ENCODE measurements at places on chromosomes 7 and 10.

GRCh38 chr7:91299952-91300775, 35.9 kb downstream of the FZD1 start:
- DNase-seq = no peak

GRCh38 chr7:7099584-7100014, 82.7 kb upstream of the C1GALT1 start:
- no peak for DNase-seq

- DNase-seq = no peak
Observed at GRCh38 chr10:88347597-88348304, 235.4 kb downstream of the RNLS start.

GRCh38 chr7:66928388-66928787, 7.4 kb downstream of the TMEM248 start:
- DNase-seq = no peak

- no peak for DNase-seq
Observed at GRCh38 chr7:102445674-102446071, 12.3 kb downstream of the ORAI2 start.

DNA sequence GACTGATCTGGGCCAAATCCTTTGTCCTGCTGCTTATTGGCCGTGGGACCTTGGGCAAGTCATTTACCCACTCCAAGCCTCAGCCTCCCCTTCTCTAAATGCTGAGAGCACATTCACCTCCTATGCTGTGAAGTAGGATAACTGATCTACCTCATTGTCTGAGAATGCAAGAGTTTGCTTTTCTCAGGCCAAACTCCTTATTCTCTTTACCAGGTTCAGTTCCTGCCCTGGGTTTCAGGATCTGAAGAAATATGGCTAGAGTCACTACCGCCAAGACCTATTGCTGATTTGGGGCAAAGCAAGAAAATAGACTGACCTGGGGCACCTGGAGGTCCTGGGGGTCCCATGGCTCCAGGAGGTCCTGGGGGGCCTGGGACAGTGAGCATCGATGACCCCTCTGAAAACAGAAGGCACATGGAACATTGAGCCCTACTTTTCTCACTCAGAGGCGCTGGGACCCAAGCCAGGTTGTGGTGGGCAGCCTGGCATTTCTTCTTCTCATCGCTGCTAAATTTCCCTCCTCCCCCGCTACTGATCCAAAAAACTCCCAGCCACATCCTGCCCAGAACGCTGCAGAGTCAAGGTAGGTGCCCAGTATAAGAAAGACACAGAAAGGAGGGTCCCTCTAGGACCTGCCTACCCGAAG, 42.4 kb downstream of the COL17A1 start:
- DNase-seq = no peak

- no peak for DNase-seq
Observed at GRCh38 chr7:128948312-128948973, 10.7 kb downstream of the IRF5 start.

DNA sequence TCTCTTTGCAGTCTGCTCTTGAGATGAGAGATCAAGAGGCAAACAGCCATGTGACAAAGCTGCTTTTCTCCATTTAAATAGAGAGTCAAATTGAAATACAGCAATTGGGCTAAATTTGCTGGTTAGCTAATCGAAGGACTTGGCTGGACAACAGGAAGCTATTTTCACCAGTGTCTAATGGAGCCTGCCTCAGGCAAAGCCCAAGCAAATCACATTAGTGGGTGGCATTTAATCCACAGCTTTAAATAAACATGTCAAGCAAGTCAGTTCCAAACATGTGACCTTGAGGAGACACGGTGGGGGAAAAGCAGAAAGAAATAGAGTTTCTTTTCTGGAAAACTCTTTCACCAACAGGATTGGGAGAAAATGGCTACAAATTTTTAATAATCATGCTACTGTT, 180.5 kb upstream of the AOAH start:
- no peak for DNase-seq

Measured in T-helper 9 cell (primary cell).